ENCODE measurements at places on chromosomes 5 and 9. TPM values are rescaled to one million over a fixed set of nuclear protein-coding genes. Genes with fewer than 3 reads are reported as not detected.

- no peak for DNase-seq
These were observed 670.1 kb upstream of the CDH9 start for GRCh38 chr5:27708534-27708933.

DNA sequence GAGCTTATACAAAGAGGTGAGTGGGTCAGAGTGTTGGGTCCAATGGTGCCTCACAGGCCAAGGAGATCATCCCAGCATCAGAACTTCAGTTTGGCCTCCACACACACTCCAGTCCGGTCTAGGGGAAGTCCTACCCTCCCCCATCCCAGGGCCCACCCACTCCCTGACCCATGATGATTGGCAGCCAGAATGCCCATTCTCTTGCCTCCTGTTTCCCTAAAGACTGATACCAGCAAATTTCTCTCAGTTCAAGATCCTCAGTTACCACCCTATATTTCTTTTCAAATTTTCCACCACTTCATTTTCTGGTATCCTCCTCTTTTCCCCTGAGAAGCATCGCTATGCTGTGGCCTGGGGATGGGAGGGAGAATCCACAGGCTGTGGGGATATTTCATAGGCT, 21.9 kb downstream of the DRD1 start:
- DNase-seq: no peak

- no peak for DNase-seq
These were observed 5.1 kb downstream of the MLANA start for GRCh38 chr9:5895782-5896181.

DNA sequence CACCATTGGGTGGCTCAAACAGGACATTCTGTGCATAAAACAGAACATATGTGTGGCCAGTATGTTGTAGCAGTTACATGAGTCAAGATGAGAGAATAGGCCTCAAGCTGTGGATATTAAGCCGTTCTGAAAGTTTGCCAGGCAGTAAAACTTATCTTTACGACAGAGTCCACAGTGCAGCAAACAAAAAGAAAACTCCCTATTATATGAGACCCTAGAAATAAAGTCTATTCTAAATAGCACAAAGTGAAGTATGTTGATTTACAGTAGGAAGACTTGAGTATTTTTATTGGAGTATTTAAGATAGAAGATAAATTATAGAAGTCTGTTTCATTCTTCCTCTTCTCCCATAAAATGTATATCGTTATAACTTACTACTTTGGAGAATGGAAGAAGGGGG, 271.5 kb downstream of the ADGRV1 start:
- DNase-seq: no peak

DNA sequence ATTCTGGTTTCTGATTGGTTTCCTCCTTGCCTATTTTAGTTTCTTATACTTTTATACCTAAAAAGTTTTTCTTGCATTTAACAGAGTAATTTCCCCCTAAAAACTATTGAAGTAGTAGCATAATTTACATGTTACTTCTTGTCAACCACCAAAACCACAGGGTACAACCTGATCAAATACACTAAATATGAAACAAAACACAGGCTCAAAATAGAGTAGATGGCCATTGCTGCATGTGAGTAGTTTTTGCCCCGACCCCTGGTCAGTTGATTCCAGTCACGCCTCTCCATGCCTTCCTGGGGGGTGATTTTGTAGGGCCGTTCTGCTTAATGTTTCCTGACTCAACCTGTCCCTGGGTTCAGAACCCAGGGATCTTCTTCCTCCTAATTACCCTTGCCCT, 101.8 kb downstream of the TLE4 start:
- no peak for DNase-seq

DNA sequence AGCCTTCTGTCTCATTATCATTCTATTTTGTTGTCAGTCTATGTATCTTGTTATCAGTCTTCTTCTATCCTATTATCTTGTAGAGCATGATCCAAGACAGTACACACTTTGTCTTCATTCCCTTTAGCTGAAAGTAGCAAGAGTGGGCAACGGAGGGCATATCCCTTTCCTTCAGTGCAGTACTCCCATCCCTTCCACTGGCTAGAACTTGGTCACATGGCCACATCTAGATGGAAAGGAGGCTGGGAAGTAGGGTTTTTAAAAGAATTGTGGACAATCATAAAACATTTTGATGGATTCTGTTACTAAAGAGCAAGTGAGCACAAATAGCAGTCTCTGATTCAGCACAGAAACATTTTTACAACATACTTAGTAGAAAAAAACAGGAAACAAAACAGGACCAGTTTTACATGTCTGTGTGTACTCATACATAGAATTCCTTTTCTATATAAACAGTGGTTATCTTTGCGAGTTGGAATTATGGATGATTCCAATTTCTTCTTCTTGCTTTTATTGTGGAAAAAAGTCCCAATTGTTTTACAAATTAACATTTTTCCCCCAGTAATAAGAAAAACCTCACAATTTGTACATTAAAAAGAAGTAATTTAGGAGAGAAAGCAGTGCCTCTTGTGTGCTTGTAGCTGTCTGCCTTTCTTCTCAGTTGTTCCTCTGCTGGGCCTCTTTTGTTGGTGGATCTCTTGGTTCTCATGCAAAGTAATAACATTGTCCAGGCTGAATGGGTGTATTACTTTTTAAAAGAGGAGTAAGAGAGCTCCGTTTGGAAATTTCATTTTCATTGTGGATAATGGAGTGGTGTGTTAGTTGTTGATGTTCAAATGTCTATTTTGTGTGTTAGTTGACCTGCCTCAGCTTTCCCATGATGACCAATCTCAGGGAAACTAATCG, 410.9 kb upstream of the TRPC7 start:
- DNase-seq: no peak

GRCh38 chr5:42514754-42515153, 91.5 kb downstream of the GHR start:
- DNase-seq: no peak

- no peak for DNase-seq
These were observed 23.9 kb upstream of the TPD52L3 start for GRCh38 chr9:6304232-6304631.

DNA sequence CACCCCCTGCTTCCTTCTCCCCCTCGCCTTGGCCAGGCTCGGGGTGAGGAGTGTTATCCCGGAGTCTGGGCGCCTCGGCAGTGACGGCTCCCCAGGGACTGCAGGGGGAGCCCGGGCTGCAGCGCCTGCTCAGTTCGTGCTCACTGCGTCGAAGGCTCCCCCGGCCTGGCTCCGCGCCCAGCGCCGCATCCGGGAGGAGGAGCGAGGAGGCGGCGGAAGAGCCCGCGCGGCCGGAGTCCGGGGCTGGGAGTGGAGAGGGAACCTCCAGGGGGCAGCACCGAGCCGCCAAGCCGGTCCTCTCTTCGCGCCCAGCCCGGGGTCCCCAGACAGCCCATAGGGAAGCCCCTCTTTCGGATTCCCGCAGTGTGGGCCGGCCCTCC, 1.3 kb upstream of the EGR1 start:
- DNase-seq: peak; percentile 95

GRCh38 chr5:2519153-2519552, 232.3 kb downstream of the IRX2 start:
- DNase-seq: no peak

- DNase-seq: no peak
These were observed 16.1 kb downstream of the IFNE start for GRCh38 chr9:21465859-21466518.

- DNase-seq: no peak
These were observed 81.9 kb downstream of the RAPGEF1 start for GRCh38 chr9:131657940-131658339.

DNA sequence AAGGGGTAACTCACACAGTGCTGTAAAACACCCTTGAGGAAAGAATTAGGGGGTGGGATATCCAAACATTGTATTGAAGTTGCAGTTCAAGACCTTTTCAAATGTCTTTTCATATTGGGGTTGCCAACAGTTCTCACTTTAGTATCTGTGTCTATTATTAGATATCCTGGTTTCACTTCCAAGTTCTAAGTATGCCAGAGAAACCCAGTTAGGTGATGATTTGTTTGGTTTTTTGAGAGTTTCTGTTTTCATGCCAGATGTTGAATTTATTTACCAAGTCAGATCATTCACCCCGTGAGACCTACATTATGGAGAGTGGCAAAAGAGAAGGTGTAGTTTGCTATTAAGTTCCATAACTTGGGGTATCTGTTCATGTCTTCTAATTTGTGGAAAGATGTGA, 64.5 kb downstream of the C9orf152 start:
- no peak for DNase-seq

GRCh38 chr5:94540856-94541494, 77.4 kb downstream of the KIAA0825 start:
- no peak for DNase-seq

- no peak for DNase-seq
These were observed 14.5 kb upstream of the RARS1 start for GRCh38 chr5:168471785-168472184.

GRCh38 chr5:160198841-160199409, 30.4 kb upstream of the FABP6 start:
- no peak for DNase-seq

GRCh38 chr9:95264954-95265615, 52.4 kb downstream of the FANCC start:
- peak; percentile 21 for DNase-seq

- peak; percentile 52 for DNase-seq
These were observed 830 bp downstream of the PRRC1 start for GRCh38 chr5:127518319-127518621.

GRCh38 chr5:168726342-168726741, 147.2 kb upstream of the PANK3 start:
- DNase-seq: no peak

DNA sequence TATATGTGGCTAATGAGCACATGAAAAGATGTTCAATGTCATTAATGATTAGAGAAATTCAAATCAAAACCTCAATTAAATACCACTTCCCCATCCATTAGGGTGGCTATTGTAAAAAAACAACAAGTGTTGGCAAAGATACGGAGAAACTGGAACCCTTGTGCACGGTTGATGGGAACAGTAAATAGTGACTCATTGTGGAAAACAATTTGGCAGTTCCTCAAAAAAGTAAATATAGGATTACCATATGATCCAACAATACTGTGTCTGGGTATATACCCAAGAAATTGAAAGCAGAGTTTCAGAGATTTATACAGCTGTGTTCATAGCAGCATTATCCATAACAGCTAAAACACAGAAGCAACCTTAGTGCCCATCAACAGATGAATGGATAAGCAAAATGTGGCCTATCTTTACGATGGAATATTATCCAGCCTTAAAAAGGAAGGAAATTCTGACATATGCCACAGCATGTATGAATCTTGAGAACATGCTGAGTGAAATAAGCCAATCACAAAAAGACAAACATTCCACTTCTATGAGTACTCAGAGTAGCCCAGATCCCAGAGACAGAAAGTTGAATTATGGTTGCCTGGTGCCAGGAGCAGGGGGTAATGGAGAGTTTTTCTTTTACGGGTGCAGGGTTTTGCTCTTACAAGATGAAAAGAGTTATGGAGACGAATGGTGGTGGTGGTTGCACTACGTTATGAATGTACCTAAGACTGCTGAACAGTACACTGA, 41.4 kb upstream of the LRRC14B start:
- no peak for DNase-seq

DNA sequence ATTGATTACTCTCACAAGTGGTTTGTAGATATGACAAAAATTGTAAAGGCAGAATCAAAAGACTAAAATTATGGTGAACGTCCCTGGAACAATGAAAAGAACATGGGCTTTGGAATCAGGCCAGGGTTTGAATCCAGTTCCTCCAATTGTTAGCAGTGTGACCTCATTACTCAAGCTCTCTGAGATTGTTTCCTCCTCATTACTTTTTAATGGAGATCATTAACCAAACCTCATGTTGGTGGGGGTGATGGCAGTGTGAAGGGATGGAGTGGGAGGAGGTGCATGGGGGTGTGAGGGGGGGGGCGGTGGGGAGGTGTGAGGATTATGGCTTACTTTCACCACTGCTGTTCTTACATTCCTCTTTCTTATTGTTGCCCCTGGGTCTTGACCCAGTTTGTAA, 44.1 kb upstream of the FOXE1 start:
- no peak for DNase-seq

DNA sequence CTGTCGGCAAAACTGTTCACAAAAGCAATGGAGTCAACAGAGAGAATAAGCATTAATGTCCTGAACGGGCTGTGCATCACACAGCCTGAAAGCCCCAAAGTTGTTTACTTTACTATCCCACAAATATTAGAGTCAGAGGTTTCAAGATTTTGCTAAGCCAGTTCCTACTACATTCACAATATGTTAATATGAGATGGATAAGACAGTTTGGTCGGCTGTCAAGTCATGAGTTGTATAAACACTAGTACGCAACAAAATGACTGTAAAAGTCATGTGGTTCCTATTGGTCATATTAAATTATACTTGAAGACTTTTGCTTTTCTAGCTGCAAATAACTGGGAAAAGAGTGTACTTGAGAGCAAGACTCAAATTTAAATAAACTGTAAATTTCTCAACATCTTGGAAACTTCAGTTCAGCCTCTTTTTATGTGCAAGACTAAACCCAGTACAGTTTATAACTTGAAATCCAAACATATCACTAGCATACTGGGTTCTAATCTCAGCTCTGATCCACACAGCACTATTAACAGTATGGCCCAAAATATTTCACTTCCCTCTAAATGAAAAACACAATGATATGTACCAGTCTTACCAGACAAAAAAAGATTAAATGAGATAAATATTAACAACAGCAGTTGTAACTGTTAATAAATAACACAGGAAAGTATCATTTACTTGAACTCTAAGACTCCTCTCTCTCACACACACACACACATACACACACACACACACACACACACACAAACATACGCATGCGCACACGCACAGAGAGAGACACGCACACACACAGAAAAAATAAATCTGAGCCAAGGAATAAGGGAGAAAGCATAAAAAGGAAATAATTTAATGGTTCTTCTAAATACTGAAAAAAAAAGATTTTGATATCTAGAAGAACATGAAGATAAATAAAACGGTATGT, 33.1 kb downstream of the FANCC start:
- DNase-seq: no peak

DNA sequence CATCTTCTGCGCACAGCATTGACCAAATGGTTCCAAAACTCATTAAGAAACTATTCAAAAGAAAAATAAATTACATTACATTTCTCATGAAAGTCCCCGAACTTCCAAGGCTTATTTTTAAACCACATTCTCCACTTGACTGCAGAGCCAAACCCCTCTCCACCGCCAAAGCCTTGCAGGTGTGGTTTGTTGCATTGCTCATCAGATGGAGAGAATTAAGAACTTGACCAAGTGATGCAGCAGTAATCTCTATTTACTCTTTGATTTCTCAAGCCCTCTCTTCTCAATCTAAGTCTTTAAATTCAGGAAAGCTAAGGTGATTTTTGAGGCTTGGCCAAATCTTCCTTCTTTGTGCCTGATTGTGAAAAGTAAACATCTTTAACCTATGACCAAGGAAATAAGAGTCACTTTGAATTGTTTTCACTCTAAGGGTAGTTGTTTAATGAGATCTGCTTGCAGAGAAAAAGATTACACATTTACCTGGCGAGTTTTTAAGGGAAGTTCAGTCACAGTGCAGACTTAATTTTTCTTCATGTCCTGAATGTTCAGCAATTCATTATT, 290.5 kb upstream of the ITGA1 start:
- no peak for DNase-seq

SLC6A18 gene
- not detected for total RNA-seq

MYOT gene
- total RNA-seq: not detected

PTGES gene
- total RNA-seq: 0.47 TPM

SLC46A2 gene
- total RNA-seq: 0.23 TPM

SPATA31A3 gene
- not detected for total RNA-seq

FUT7 gene
- 5.1 TPM for total RNA-seq

C5orf47 gene
- not detected for total RNA-seq

OBP2B gene
- total RNA-seq: not detected

GABRP gene
- total RNA-seq: not detected

SMIM23 gene
- not detected for total RNA-seq

PKD2L2 gene
- total RNA-seq: not detected

RMI1 gene
- 3.0 TPM for total RNA-seq

GPRIN1 gene
- 1.3 TPM for total RNA-seq

GNG10 gene
- total RNA-seq: 6.0 TPM

IL4 gene
- 8.1 TPM for total RNA-seq

RPL7A gene
- total RNA-seq: 1,616 TPM

HAVCR2 gene
- total RNA-seq: 92.2 TPM

PCDHAC1 gene
- total RNA-seq: not detected

All from natural killer cell (primary cell).